Stomach (tissue), 19 donors: ENCODE measurements at places on chromosomes 5 and 9. TPM values are rescaled to one million over a fixed set of nuclear protein-coding genes. Genes with fewer than 3 reads are reported as not detected.

GRCh38 chr9:82997476-82998140 lies 65.3 kb downstream of the RASEF start:
- no peak for DNase-seq

The GMCL2 gene
- not detected for polyA plus RNA-seq

The SPATA31A6 gene
- polyA plus RNA-seq, result not detected

DNA sequence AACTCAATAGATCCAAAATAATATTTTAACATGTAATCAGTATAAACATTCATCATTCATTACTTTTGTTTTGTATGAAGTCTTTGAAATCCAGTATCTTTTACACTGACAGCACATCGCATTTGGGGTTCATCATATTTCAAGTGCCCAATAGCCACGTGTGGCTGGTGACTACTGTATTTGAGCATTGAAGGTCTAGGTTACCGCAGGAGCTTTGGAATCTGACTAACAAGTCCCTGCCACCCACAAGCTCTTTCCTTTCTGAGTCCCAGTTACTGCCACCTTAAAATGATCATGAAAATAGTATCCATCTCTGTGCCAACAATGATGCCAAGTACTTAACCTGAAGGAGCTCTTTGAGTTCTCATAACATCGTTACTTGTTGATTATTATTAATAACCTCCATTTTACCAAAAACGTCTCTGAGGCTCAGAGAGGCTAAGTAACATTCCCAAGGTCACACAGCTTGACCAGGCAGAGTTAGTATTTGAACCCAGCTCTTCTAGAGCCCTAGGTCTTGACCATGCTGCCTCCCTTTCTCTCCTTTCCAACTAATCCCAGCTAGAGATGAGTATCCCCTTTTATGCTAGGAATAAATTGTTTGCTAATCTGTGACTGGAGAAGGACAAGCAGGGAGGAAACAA lies 24.2 kb downstream of the ARHGEF37 start:
- no peak for DNase-seq

The CSNK1A1 gene
- 60.5 TPM for polyA plus RNA-seq

DNA sequence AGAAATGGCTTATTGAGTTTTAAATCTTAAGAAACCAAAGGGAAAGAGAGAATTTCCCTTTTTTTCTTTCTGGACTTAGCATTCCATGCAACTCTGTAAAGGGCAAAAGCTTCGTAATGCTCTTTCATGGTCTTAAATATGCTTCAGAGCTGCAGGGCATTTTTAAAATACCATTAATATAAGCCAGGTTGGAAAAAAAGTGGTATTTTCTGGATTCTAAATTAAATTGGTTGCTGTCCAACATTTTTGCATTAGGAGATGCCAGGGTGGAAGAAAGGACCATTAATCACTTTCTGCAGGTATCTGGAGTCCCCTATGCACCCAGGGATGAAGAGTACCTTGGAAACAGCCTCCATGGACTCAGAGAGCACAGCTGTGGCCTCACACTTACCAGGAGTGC lies 215.1 kb upstream of the DAPK1 start:
- no peak for DNase-seq

DNA sequence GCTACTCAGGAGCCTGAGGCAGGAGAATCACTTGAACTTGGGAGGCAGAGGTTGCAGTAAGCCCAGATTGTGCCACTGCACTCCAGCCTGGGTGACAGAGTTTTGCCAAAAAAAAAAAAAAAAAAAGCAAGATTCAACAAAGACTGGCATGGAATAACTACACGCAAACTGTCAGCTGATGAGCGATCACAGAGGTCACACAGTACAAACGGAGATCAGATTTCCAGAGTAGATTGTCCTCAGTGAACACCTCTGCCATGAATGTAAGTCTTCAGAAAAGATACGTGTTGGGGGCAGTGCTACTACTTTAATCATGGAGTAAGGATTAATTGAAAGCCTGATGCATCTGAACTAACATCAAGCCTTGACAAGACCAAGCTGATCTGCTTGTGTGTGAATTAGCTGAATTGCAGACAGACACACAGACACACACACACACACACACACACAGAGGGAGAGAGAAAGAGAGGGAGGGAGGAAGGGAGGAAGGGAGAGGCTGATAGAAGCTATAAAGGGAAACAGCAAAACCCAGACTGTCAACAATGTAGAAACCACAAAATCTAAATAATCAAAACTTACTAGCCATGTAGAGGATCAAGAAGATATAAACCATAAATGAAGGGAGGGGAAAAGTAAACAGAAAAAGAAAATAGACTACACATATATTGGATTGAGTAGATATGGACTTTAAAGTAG lies 222.9 kb upstream of the ZNF462 start:
- no peak for DNase-seq

DNA sequence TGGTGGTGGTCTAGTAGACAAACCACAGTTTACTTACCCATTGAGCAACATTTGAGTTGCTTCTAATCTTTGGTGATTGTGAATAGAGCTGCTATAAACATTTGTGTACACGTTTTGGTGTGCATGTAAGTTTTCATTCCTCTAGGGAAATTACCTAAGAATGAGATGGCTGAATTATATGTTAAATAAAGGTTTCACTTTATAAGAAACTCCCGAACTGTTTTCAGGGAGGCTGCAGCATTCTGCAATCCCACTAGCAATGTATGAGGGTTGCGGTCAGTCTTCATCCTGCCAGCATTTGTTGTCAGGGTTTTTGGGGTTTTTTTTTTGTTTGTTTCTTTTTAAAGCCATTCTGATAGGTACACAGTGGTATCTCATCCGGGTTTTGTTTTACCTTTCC lies 45.7 kb upstream of the PPARGC1B start:
- DNase-seq, result no peak

The ECM2 gene
- 1.2 TPM for polyA plus RNA-seq

- peak; percentile 17 for DNase-seq
These were observed 104.4 kb downstream of the WNK2 start for GRCh38 chr9:93288341-93288740.

- no peak for DNase-seq
These were observed 113.4 kb upstream of the CCNH start for GRCh38 chr5:87526131-87526530.

DNA sequence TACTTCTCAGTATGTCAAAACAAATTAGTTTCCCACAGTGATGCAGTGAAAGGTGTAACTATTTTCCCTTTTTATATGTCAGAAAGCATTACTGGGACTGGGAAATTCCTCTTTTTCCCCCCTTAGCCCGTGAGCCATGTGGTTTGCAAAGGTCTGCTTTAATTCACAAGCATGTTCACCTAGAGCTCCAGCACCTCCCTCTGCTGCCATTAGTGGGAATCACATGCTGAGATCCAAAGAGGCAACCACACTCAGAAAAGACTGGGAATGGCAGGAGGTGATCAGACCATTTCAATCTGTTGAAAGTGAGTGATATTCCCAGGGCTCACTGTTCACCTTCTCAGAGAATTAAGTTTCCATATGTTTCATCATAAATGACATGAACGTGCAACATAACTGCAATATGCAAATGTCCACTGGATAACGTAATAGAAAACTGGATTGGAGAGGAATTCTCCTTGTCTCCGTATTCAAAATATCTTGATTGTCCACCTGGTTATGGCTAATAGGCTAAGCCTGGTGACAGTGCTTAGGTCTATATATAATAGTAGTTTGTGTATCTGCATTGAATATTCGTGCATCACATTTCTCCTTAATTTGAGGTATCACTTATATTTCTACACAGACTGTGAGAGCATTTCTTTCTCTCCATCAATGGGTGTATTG lies 703.5 kb upstream of the WWC1 start:
- no peak for DNase-seq

- DNase-seq, result no peak
These were observed 13.8 kb downstream of the GZMK start for GRCh38 chr5:55037890-55038289.

The HMMR gene
- 3.6 TPM for polyA plus RNA-seq
